ENCODE measurements at places on chromosomes 1 and 21. TPM values are rescaled to one million over a fixed set of nuclear protein-coding genes. Genes with fewer than 3 reads are reported as not detected.

FCRL2 gene
- 0.67 TPM for total RNA-seq

GRCh38 chr1:7781501-7781900, 2.6 kb upstream of the PER3 start:
- DNase-seq, result no peak

DNA sequence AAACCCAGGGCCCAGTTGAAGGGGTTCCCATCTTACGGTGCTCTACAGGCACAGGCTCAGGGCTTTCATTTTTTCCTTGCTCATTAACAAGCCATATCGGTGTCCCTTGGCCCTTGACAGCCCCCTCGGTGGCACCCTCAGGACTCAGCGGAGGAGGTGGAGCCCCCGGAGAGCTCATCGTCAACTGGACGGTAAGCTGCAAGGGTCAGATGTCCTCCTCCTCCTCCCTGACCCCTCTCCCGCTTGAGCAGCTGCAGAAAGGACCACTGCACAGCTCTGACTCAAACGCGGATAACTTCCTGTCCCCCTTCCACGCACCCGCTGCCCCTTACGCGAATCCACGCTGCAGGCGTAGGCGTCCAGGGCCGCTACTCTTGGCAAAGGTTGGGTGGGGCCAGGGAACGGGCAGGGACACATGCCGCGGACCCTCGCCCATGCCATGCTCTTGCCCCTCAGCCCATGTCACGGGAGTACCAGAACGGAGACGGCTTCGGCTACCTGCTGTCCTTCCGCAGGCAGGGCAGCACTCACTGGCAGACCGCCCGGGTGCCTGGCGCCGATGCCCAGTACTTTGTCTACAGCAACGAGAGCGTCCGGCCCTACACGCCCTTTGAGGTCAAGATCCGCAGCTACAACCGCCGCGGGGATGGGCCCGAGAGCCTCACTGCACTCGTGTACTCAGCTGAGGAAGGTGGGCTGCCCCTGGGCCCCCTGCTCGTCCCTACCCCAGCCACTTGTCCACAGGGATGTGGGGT, 14.7 kb downstream of the TMEM81 start:
- peak; percentile 7 for DNase-seq

DNA sequence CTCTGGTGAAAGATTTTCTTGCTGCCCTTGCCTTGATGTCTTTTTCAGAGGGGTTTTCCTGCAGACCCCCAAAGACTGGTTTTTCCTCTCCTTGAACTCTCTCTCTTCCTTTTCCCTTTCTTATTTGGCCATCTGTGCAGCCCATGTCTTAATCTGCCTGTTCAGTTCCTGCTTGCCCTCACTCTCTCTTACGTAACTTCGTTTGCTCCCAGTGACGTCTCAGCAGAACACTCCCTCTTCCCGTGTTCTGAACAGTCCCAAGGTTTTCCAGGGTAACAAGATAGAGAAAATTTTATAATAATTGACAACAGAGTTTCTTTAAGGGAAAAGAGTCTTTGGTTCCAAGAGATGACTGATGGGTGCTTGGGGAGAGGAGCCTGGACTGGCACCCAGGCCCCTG, 109.1 kb upstream of the LMO4 start:
- no peak for DNase-seq

DNA sequence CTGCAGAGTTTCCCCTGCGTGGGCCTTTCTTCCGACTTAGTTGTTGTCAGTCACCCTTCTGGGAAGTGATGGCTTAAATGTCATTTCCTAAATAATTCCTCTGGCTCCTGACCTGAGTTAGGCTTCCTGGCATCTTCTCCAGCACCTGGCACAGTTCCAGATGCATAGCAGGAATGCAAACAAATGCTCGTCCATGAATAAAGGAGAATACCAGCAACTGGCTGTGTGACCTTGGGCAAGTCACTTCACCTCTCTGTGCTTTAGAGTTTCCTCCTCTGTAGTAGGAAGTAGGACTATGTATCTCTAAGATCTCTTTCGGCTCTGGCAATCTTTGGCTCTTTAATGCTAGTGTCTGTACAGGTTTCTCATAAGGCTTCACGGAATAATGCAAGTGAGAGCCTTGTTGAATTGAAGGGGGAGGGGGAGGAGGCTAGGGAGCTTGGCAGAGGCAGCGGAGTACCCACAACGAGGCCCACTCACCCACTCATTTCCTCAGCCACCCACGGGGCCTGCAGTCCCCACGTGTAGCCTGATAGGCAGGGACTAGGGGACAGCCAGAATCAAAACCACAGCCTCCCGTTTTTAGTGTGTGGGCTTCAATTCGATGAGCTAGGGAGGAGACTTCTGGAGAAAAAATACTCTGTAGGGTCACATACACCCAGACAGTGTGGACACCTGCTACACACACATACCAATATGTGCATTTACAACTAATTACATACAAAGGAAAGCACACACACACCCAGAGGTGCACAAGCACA, 48.1 kb downstream of the TENT5C start:
- no peak for DNase-seq

TMEM51 gene
- total RNA-seq, result 9.9 TPM

GRCh38 chr1:107879346-107879745, 85.6 kb downstream of the VAV3 start:
- DNase-seq, result no peak

SLC37A1 gene
- total RNA-seq, result 4.7 TPM

DNA sequence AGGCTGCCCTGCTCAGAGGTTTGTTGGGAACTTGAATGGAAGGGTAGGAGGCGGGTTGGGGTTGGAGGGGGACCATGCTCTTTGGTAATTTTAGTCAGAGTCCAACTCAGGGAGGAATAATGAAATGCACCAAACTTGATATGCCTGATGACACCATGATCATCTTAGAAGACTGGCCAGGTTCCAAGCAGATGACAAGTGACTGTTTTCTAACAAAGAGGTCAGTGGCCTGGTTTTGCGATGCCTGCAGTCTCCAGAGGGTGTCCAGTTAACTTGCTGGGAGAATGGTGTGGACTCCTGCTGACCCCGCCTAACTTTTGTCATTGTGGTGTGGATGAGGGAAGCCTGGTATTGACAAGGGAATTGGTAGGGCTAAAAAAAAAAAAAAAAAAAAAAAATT, 12.4 kb downstream of the VANGL1 start:
- no peak for DNase-seq

GRCh38 chr1:52007215-52008002, 16.9 kb upstream of the RAB3B start:
- DNase-seq, result no peak

- no peak for DNase-seq
These were observed 48.2 kb downstream of the NEK2 start for GRCh38 chr1:211627259-211627658.

DNA sequence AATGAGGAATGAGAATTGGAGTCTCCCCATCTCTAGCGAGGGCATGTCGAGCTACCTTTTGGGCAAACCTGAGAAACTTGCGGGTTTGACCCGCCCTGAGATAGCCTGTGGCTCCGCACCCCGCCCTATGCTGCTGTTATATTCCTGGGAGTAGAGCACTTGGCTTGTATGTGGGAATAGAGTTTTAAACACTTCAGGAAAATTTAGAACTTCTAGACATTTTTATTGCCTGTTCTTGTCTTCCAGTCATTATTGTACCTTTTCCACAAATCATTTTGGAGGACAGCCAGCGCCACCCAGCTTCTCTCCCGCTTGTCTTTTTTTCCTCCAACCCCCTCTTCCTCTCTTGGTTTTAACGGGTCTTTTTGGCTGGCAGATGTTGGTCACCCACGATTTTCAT, 738 bp downstream of the GNPAT start:
- DNase-seq, result peak; percentile 23

DNA sequence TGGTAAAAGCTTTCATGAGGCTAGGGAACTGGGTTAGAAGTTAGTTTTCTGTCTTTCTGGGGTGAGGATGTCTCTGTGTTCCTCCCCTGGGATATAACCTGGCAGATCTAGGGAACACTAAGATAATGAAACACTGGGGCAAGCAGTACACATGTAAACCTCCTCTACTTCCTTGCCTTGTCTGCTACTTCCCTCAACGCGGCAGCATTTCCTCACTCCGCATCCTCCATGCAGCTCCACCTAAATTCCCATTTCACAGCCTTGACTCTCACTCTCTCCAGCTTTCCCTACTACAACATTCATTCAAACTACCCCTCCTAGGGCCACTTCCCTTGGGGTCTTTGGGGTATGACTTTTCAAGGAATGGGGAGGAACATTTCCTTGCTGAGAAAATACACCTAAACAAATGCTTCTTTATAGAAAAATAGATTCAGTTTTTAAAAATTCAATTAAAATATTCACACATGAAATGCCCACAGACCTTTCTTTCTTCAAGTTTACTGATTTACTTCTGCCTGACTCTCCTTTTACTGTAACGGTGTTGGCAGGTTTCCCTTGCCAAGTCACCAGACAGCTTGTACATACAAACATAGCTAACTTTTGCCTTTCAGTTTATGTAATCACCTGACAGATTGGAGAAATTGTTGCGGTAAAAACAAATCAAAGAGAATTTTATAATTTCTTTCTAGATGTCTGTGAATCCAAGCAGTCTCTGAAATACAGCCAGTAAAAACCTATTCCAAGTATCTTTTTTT, 90.1 kb downstream of the TNFSF18 start:
- DNase-seq, result no peak

DNA sequence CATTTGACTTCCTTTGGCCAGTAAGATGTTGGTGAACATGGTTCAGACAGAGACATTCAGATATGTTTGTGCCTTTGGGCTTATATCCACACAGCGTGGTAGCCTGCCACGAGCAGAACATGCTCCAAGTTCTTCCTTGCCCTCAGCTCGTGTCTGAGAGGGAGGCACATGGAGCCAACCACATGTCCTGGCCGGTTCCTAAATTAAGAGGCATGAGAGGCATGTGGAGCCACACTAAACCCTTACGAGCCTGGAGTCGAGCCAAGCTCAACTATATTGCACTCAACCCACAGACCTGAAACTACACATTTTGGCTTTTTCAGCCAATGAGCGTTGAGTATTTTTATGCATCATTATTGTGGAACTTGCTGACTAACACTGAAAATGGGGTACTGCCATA, 133.7 kb upstream of the KCNK1 start:
- no peak for DNase-seq

GRCh38 chr1:202540448-202540847, 169.8 kb downstream of the SYT2 start:
- DNase-seq, result no peak

- DNase-seq, result no peak
These were observed 1729.9 kb downstream of the NCAM2 start for GRCh38 chr21:22728091-22728490.

DNA sequence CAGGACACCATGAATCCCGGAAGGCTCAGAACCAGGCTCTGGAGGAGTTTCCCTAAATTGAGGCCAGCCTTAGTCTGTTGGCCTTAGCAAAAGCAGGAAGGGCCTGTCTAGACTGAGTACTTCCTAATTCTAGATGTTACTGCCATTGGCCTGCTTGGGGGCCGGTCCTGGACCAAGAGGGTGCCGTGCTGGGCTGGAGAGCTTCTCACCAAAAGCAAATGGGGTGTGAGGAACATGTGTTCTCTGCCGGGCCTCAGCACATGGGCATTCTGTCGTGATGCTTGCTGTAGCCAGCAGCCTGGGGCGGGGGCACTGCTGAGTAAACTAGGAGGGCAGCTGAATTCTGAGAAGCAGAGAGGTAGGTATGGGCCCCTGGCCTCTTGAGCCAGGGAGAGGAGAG, 35.7 kb upstream of the MAN1C1 start:
- no peak for DNase-seq

DNA sequence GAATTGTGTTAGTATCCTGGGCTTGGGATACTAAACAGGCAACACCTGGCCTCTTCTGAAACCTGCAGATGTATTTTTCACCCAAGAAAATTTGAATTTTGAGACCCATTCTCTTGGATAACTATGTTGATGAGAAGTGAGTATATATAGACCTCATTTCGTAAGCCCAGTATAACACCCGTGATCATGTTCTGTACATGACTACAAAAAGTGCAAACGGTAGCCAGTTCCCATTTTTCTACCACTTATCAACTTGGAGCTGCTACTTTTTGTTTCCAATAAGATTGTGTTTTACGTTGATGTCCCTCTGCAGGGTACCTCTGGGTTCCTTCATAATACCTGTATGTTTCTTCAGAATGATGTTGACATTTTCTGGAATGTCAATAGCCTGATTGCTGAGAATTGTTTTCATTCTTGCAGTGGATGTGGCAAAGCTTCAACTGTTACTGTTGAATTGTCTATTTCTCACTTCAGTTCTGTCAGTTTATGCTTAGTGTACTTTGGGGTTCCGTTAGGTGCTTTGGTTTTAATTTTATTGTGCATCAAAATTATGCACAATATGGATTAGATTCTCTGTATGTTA, 48.1 kb downstream of the ZFYVE9 start:
- DNase-seq, result no peak

- no peak for DNase-seq
These were observed 4.8 kb upstream of the GJA8 start for GRCh38 chr1:147897789-147898188.

PLD5 gene
- 6.1 TPM for total RNA-seq

AADACL3 gene
- not detected for total RNA-seq

DNA sequence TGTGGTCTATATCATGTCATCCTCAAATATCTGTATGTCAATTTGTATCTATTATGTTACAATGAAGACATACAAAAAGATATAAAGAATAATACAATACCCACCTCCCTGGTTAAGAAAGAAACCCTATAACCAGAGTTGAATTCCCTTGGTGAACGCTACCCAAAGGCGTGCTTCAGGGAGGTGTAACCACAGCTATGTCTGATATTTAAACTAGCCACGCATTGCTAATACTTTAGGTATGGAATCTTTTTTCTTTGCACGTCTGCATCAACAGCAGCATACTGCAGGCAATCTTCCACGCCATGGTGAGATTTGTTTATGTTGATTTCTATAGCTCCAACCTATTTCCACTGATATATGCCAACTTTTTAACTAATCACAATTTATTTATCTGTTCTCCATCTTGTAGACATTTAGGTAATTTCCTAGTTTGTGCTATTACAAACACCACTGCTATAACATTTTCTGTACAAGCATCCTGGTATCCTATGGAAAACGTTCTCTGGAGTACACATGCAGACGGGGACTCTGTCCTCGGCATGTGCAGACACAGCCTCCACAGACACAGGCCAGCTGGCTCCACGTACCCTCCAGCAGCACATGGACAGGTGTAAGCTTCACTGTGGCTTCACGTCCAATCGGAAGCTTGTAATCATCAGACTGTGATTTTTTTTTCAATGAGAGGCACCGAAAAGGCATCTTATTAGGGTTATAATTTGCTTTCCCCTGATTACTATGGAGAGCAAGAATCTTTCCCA, 58.5 kb downstream of the HSF2BP start:
- no peak for DNase-seq
